ENCODE measurements at places on chromosomes 16 and 17.

GRCh38 chr17:79695293-79695790 lies 35.4 kb upstream of the ENPP7 start:
- no peak for DNase-seq

DNA sequence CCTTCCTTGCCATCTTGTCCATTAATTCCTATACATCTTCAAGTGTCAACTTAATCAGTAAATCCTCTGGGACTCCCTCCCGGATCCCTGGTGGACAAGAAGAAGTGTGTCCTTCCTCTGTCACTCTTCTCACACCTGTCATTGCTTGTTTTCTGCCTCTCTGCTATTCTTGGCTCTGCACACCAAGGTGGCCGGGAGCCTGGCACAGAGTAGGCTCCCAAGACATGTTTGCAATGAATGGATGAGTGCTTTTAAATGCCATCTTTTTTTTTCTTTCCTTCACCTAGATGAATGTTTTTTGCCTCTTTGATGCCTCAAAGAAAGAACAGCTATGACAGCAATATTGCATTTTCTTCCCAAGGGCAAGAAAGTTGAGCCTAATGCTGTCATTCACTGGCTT lies 58.0 kb upstream of the CLEC18A start:
- DNase-seq, result no peak

- peak; percentile 12 for DNase-seq
Observed at GRCh38 chr17:19306160-19307111, 56.1 kb downstream of the B9D1 start.

DNA sequence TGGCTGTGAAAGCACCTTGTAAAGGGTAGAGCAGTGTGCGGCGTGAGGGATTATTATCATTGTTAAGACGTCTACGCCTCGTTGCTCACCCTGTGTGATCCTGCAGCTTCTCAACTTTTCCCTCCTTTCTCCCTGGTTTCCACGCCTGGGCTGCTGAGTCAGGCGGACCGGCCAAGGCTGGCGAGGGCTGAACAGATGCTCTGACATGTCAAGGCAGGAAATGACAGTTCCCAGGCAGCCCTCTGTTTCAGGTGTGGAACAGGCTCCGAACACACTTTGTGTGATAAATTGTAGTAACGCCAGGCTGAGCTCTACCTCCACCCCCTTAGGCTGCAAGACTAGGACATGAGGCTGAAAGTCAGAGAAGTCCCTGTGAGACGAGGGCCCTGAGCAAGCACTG lies 46.0 kb upstream of the TBX2 start:
- no peak for DNase-seq

GRCh38 chr17:77306790-77307478 lies 166.2 kb downstream of the SEC14L1 start:
- DNase-seq, result no peak

GRCh38 chr17:39222866-39223834 lies 2.6 kb downstream of the STAC2 start:
- no peak for DNase-seq

GRCh38 chr16:78916928-78917545 lies 683.5 kb downstream of the MAF start:
- no peak for DNase-seq

DNA sequence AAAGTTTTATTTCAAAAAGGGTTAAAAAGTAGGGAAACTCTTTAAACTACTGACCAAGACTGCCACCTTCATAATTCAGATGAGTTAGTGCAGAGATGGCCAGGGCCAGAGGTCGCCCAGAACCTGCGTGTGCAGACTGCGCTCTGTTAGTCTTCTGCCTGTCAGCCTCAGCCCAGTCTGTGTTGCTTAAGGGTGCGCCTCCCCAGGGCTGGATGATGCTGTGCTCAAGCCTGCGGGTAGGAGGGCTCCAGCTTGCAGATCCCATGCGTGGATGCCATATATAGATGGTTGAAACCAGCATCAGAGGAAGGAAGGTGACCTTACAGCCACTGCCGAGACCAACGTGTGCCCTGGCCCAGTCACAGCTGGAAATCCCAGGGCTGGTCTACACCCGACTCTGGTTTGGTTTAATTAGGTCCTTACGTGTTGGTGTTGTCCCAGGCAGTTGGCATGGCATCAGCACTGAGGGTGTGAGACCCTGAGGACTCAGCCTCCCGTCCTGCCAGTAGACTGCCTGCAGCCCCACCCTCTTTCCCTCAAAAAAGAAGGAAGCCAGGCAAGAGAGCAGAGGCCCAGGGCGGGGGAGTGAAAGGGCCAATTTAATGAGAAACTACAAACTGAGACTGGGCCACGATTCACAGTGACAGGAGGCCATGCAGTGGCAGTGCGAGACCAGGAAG lies 27.7 kb downstream of the CDIP1 start:
- no peak for DNase-seq

DNA sequence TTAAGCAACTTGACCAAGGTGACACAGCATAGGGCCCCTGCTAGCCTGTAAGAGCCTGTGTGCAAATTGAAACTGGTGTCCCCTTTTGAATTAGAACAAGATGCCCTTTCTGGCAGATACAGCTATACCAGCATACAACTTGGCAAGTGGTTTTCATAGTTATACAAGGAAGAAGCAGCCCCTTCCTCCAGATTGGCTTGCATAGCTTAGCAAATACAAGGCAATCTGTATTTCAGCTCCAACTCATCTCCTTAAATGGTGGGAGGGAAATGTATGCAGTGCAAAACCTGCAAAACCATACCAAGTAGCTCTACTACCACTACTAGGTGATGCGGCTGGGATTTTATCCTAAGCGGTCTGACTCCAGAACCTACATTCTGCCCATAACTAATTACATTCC lies 427.1 kb downstream of the HAPSTR1 start:
- DNase-seq, result no peak

GRCh38 chr17:45048795-45049563 lies 2.5 kb downstream of the DCAKD start:
- no peak for DNase-seq

DNA sequence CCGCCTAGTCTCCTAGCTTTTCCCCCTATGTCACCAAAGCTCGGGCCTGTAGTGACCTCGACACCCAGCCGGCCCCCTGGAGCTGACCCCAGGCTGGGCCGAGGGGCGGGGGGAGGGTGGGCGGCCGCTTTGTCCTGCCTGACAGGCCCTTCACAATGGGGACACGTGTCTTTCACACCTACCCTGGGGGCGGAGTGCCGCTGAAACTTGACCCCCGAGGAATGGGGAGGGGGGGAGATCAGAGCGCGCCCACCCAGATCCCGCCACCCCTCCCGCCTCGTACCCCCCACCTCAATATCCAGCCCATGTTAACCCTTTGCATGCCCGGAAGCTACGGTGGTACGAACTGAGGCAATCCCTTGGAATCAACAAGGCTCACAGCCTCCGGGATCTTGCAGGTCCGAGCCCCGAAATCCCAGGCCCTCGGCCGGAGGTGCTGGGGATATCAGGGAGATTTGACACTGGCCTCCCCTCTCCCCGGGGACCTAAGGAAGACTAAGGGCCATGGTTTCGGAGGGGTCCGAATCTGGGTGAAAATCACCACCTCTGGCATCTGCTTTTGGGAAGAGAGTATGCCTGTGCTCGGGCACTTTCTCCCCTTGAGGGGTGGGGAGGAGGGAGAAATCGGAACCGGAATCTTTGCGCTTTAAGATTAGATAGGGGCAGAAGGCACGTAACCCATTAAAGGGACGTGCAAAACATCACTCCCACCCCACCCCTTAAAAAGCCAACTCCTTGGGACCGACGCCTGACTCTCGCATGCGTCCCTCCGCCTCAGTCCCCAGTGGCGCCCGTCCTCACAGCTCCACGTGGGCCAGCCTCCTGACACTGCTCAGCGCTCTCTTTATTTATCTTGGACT lies 2.6 kb downstream of the NOG start:
- no peak for DNase-seq

DNA sequence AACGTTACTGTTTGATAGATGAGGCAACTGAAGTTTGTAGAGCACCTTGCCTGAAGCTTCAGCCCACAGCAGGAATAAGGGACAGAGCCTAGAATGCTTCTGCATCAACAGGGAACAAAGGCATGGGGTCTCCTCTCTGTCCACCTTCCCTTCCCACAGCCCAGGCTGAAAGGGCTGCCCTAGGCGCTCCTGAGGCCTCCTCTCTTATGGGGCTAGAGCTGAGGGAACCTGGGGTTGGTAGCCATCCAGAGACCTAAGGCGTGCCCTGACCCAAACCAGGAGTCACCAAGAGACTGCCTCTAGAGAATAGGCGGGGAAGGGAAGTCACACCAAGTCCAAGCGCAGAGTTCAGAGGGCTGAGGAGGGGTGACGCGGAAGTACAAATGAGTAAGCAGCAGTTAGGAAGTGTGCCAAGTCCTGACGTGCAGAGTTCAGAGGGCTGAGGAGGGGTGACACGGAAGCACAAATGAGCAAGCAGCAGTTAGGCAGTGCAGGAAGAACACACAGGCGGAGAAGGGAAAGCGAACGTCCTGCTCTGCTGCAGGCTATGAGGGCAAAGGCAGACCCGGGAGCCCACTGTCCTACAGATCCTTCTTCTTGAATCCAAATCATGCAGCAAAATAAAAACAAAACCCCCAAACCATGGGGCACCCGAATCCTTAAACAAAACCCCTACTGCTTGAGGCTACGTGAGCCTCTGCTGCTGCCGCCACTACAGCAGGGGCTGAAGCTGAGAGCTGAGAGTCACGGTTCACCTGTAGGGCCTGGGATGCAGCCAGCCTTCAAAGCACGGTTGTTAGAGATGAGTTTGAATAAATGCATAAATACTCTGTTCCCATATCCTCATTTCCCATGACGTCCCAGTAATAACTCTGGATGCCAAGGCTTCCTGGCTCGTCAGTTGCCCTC lies 2.7 kb upstream of the SPG7 start:
- peak; percentile 87 for DNase-seq

GRCh38 chr16:53605356-53605755 lies 98.3 kb downstream of the RPGRIP1L start:
- no peak for DNase-seq

DNA sequence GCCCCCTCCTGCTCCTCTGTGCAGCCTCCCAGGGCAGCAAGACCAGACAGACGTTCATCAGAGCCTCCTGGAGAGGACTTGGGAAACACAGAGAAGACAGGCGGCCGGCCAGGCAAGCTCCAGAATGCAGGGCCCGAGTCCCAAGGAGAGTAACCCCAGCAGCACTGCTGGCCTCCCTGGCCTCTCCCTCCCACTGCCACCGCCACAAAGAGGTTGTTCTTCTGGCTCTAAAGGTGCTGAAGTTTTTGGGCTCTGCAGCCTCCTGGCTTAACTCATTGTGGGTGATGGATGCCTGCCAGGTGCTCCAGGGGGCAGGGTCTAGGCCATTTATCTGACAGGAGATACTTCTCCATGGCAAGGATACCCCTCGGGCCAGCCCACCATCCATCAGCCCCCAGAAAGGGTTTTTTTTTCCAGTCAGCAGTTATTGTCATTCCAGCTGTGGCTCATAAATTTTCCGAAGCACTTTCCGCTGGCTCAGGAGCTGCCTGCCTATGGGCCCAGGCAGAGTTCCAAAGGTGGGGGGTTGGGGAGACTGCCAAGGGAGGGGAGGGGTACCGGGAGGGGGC lies 32.0 kb upstream of the MRPS23 start:
- no peak for DNase-seq

DNA sequence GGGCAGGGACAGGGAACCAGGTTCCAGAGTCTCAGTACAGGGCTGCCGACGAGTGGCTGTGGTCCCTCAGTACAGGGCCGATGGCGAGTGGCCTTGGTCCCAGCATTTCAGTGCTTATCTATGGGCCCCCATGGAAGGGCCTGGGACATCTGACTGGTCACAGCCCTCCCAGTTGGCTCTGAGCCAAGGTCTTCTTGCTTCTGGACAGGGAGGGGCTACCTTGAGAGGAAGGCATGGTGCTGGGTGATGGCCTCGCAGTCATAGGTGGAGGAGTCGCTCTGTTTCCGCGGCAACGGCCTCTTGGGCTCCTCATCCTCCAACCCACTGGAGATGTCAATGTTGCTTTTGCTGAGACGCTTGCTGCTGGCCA lies 32.5 kb downstream of the PIMREG start:
- DNase-seq, result no peak

DNA sequence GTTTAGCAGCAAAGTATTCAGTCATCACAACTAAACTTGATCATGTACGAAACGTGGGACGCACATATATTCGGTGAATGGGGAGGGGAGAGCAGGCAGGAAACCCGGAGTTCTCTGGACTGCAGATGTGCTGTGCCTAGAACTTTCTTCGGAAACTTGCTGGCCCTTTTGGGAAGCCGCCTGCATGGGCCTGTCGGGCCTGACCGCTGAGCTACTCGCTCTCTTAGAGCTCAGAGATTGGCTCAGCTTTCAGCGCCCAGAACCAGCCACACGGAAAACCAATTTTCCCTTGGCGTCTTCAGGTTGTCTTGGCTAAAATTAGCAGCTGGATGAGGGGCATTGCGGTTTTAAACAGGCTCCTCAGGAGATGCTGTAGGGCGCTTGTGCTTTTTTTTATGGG lies 38.1 kb downstream of the ZDHHC7 start:
- no peak for DNase-seq

Data from activated naive CD4-positive, alpha-beta T cell treated with Interleukin-2 at 50 U/mL for 16 hours (primary cell).